ENCODE measurements at places on chromosomes 2 and 18. TPM values are rescaled to one million over a fixed set of nuclear protein-coding genes. Genes with fewer than 3 reads are reported as not detected.

- DNase-seq = no peak
Observed at GRCh38 chr2:170019060-170019805, 158.7 kb upstream of the MYO3B start.

DNA sequence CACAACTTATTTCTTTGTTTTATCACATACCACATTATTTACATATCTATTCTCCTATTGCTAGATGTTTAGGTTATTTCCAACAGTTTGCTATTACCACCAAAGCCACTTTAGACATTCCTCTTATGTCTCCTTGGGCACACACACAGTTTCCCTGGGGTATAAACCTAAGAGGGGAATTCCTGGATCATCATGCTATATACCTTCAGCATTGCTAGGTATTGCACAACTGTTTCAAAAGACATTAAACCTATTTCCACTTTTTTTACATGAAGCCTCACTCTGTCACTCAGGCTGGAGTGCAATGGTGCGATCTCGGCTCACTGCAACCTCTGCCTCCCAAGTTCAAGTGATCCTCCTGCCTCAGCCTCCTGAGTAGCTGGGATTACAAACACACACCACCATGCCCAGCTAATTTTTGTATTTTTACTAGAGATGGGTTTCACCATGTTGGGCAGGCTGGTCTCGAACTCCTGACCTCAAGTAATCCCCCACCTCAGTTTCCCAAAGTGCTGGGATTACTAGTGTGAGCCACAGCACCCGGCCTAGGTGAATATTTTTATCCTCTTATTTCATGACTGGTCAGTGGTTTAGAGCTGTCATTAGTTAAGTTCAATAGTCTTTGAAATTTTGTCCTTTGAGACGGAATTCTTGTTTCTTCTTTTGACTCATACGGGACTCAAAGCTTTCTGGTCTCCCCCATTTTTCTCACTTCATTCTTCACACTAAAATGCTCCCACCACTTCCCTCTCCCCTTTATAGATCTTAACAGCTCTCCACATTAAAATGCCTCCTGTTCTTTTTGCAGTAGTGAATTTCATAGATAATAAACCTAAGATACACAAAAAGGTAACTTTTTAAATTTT is 30.3 kb downstream of the SULT1C4 start:
- DNase-seq = no peak

- no peak for DNase-seq
Observed at GRCh38 chr2:219861307-219861706, 233.9 kb downstream of the SLC4A3 start.

GRCh38 chr2:120650022-120650644 is 85.5 kb upstream of the GLI2 start:
- no peak for DNase-seq

DNA sequence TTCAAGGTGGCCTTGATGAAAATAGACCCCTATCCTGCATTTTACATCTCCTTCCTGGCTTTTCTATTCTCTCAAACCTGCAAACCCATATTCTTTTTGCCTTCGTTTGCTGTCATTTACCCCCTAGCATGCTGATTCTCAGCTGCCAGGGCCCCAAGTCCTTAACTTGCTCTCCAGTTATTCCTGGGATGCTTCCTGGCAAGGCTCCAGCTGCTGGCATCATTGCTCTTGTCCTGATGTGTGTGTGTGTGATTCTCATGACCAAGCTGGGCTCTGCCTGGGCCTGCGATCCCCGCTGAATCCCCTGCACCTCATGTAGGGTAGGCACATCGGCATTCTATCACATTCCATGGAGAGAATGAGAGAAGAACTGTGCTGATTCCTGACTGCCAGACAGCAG is 11.9 kb downstream of the NPAS2 start:
- no peak for DNase-seq

- DNase-seq = no peak
Observed at GRCh38 chr2:14011190-14011589, 621.3 kb upstream of the LRATD1 start.

- no peak for DNase-seq
Observed at GRCh38 chr2:179252423-179252822, 12.2 kb downstream of the SESTD1 start.

- DNase-seq = no peak
Observed at GRCh38 chr2:45172760-45173392, 163.6 kb upstream of the SIX2 start.

DNA sequence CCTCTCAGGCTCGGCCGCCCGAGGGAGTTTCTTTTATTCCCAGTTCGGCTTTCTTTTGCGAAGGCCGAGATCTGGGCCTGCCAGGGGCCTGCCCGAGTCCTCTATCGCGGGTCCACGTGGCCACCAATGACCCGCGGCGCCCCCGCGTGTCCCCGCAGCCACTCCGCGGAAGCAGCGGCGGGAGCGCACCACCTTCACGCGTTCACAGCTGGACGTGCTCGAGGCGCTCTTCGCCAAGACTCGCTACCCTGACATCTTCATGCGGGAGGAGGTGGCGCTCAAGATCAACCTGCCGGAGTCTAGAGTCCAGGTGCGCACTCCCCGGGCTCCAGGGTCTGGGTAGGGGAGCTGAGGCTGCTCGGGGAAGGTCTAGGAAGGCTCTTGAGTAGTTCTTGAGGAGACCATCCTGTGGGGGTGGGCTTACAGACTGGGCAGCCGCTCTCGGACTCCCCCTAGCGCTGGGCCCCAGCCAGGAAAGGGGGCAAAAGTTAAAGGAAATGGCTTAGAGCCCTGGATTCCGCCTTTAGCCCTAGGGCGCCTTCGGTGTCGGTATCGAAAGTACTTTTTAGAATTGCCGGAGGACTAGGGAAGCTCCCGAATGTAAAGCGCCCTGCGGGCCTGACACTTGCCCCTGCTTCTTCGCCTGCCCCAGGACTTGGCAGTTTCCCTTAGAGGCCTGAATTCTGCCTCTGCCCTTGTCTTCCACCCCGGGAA is 3.4 kb downstream of the OTX1 start:
- DNase-seq = no peak

DNA sequence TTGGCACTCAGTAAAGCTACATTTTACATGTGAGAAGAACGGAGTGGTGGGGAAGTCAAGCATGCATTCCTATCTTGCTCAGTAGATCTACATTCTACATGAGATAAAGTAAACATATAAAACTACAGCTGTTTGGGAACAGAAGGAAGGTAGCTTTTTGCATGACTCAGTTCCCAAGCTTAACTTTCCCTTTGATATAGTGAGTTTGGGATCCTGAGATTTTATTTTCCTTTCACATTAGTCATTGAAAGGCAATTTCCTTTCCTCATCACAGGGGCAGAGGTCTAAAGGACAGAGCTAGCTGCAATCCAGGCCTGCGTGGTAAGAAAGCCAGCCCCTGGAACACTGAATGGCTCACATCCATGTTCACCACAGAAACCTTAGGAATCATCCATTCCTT is 257.2 kb downstream of the SRBD1 start:
- peak; percentile 94 for DNase-seq

DNA sequence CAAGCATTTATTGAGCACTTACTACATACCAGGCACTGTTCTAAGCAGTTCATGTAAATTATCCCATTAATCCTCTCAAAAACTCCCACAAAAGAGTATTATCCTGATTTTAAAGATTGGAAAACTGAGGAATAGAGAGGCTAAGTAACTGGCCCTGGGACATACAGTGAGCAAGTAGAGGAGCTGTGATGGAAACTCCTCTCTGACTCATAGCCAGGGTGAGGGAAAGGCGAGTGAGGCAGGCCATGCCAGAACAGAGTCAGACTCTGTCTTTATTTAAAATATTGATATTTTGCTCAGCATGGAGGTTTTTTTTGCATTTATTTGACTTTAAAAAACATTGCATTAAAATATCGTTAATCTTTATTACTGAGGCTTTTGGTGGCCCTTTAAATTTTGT is 208.0 kb downstream of the LOXHD1 start:
- no peak for DNase-seq

DNA sequence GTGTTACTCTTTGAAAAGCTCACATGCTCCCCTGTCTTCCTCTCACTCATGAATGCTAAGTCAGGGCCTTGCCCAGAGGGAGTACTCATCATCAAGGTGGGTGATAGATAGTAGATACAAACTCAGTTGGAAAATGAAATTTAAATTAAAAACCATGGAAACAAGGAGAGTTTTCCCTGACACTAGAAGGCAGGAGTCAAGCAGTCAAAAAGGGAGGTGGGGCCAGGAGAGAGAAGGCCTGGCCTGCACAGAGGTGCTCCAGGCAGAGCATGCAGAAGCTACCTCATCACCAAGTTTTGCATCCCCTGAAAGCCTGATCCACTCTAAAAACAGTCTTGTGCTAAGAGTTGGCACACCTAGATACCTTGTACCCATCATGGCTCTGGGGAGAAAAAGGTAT is 143.7 kb downstream of the MYO5B start:
- DNase-seq = no peak

- DNase-seq = no peak
Observed at GRCh38 chr2:182228741-182229140, 198.1 kb downstream of the PDE1A start.

- DNase-seq = no peak
Observed at GRCh38 chr18:49243391-49243790, 217.1 kb downstream of the DYM start.

DNA sequence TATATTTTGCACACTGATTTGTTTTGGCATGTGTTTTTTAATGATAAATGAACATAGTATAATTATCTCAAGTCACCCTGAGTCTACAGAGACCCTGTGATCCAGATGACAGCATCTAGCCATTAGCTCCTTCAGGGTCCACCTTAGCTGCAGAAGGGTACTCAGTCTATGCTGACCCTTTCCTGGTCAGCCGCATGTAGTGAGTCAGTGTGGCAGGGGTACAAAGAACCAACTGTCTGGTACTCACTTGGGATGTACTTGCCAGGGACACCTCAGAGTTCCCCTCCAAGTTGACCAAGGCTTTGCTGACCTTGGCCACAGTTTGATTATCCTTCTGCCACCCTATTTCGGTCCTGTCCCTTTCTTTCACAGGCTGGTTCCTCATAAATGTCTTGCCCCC is 369.5 kb downstream of the PLCL1 start:
- no peak for DNase-seq

DNA sequence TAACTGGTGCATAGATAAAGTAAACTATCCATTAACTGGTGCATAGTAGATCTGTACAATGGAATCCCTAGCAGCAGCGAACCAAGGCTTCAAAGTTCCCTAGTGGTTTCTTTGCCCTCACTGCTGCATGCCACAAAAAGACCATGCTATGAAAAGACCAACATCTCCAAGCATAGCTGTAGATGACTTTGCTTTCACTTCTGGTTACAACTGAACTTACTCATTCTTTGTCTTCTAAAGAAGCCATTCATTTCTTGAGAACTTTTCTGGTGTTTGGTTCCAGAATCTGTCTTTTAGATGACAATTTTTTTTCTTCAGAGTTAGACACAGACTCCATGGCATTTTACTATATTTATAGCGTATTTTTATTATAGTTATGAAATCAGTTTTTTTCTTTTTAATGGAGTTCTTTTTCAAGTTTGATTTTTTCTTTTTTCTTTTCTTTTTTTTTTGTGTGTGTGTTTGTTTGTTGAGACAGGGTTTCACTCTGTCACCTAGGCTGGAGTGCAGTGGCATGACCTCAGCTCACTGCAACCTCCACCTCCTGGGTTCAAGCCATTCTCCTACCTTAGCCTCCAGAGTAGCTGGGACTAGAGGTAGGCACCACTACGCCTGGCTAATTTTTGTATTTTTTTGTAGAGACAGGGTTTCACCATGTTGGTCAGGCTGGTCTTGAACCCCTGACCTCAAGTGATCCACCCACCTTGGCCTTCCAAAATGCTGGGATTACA is 63.6 kb downstream of the SLC35F5 start:
- DNase-seq = no peak

DNA sequence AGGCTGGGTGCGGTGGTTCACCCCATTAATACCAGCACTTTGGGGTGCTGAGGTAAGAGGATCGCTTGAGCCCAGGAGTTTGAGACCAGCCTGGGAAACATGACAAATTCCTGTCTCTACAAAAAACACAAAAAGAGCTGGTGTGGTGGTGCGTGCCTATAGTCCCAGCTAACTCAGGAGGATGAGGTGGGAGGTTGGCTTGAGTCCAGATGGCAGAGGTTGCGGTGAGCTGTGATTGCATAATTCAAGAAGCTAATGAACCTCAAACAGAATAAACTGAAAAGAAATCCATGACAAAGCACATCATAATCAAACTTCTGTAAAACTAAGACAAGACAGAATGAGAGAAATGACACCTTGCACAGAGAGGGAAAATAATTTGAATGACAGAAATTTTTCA is 54.8 kb downstream of the SEMA4F start:
- peak; percentile 76 for DNase-seq

DNA sequence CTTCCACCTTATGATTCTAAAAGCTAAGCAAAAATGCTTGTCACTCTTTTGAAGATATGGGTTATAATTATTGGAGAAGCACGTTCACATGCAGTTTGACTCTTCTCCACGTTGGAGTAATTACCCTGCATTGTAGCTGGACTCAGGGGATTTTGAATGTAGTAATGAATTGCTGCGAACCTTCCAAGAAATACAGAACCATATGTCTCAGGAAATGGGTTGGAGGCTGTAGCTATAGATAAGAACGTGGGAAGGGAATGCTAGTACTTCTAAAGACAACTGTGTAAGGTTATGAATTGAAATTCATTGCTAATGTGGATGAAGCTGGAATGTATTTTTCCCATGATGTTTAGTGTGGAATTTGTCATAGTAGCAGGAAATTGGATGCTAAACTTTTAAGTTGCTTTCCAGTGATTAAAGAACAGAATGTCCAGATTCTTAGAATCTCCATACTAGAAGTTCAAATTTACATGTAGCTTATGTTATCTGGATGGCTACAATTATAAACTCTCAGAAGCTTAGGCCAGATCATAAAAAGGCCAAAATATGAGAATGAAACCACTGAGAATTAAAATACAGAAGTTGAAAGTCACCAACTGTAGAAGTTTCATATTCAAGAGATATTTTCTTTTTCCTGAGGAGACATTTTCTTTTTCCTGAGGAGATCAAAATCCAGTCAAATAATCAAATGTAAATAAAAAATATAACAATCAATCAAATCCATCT is 27.3 kb upstream of the SPOPL start:
- no peak for DNase-seq

DNA sequence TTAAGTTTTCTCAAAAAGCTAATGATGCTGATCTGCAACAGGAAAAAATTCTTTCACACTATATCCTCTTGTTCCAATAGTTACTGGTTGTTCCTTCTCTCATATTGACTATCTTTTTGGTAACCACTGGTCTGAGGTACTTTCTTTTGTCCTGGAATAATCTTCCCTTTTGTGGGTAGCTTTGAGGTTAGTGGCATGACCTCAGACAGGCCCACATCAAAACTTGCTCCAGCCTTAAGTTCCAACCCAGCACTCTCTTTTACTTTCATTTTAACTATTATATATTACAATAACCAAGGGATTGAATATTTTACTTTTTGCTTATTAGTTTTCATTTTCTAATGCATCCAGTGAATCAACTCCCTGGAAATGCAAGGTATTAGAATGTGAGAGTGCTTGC is 9.5 kb downstream of the REG1A start:
- DNase-seq = no peak

The ACVR1C gene
- 0.12 TPM for total RNA-seq

The CHRNA1 gene
- 7.5 TPM for total RNA-seq

The PLEKHH2 gene
- 0.59 TPM for total RNA-seq

The SLC4A3 gene
- 3.0 TPM for total RNA-seq

The GPR45 gene
- total RNA-seq = not detected

The TTN gene
- total RNA-seq = 0.12 TPM

The TMEM185B gene
- 34.5 TPM for total RNA-seq

The UGT1A4 gene
- not detected for total RNA-seq

The ADGRF3 gene
- under 0.01 TPM for total RNA-seq

The TM4SF20 gene
- total RNA-seq = not detected

The UGT1A8 gene
- not detected for total RNA-seq
